ENCODE measurements at places on chromosomes 2 and 18.

DNA sequence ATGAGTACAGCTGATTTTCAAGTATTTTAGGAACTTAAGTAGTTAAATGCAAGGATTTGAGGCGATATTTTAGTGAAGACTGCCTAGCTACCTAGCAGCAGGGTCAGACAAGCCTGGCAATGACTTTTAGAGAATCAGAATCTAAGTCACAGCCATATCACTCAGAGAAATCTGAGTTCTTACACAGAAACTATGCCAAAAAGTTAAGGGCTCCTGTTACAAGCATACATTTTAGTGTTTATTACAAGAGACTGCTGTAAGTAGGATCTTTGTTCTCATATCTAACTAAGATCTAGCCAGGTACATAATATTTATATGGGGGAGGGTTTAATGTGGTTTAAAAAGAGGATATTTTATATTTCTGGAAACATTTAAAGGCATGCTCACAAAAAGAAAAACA lies 37.5 kb downstream of the MAP4K3 start:
- DNase-seq = no peak

DNA sequence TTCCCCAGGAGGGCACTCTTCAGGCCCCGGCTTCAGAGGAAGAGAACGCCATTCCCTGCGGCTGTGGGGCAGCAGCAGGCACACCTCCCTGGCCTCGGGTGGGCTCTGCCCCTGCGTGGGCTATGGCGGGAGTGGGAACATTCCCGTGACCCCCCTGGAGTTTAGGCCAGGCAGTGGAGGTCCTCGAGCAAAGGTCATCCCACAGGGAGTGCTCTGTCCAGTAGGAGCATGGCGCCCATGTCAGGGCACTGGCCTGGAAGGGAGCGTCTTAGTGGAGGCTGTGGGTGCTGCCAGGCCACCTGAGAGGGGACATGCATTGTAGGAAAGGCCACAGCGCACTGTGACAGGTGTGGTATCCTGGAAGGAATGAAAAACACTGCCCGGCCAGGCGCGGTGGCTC lies 9.2 kb upstream of the NFATC1 start:
- DNase-seq = no peak

GRCh38 chr2:226136739-226137138 lies 662.9 kb downstream of the IRS1 start:
- DNase-seq = no peak

GRCh38 chr2:5203134-5203755 lies 488.9 kb upstream of the SOX11 start:
- no peak for DNase-seq

GRCh38 chr2:208978946-208979345 lies 444.9 kb upstream of the MAP2 start:
- DNase-seq = no peak

GRCh38 chr18:3286159-3286558 lies 24.2 kb downstream of the MYL12B start:
- DNase-seq = no peak
